ENCODE measurements at places on chromosomes 6 and 20.

DNA sequence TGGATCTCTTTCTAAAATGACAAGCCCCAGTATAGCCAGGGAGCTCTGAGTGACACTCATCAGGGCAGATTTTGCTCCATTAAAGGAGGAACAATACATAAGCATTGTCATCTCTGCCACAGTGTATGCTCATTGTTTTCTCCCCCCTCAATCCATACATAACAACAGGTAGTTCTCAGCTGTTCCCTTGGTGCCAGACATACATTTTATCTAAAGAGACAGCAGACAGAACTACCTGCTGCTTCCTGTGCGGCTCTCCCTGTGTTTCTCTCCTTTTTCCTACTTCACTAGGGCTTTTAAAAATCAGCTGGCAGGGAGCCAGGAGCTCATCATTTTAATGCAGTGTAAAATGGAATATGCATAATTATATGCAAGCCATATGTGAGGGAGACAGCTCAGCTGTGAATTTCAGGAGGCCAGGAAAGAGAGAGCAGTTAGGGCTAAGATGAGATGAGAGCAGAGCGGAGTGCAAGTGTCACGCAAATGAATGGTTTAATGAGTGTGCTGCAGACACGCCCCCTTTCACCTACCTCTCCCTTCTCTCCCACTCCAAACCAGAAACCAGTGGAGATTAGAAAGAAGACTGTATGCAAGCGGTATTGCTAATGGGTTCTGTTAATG lies 96.0 kb downstream of the SOBP start:
- no peak for DNase-seq

- no peak for DNase-seq
Measured at GRCh38 chr6:53671111-53671510, 5.6 kb upstream of the KLHL31 start.

DNA sequence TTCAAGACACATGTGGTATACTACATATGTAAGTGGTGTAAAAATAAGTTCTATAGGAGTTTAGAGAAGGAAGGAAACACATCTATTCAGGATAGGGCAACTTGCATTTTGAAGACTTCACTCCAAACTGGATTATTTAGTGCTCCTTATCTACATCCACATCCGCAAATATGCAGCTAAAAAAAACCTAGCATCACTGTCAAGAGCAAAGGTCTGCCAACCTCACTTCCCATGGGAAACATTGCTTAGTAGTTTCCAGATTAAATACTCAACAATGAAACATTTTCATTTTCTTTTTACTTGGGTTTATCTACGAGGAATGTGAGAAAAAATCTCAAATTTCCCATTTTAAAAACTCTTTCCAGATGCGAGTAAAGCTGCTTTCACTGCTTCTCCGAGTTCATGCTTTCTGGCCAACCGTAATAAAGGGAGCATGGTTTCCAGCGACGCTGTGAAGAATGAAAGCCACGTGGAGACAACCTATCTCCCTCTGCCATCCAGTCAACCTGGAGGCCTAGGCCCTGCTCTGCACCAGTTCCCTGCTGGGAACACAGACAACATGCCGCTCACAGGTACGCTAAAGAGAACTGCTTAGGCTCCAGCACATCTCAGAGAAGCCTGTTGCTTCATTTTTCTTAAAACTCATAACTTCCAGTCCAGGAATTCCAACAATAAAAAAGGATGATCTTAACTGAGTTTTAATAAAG lies 48.2 kb downstream of the RFX6 start:
- DNase-seq = no peak

DNA sequence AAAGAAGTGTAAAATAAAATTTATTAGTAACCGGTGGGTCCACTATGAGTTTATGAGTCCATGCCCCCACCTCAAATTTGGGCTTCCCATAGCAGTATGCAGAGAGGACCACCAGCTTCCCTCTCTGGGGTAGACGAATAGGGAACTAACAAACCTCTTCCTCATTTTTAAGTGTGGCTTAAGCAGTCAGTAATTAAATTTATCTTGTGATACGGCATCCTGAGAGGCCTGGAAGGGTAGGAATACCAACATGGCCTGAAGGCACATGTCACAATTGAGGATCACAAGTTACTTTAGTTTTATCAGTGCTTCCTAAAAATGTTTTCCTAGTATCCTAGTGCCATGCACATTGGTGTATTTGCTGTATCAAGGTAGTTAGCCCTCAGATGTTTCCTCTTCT lies 239.9 kb downstream of the HIVEP2 start:
- no peak for DNase-seq

DNA sequence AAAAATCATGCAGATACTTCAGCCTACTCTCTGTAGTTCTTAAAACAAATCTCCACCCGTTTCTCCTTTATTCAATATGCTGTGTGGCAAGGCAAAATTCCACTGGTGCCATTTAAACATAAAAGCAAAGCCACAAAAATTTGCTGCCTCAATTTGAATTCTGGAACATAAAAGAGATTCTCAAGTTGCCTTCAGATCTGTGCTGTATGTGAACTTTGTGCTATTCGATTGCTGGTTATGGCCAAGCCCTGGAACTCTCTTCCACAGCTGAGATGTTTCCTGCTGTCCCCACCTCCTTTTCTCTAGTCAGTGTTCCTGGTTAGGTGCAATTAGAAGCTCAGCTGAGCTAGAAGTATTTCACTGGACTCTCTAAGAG lies 395.3 kb upstream of the BTBD3 start:
- no peak for DNase-seq
